Stimulated activated CD4-positive, alpha-beta T cell treated with anti-CD3 and anti-CD28 coated beads, Interleukin-12 subunit alpha, Interleukin-12 subunit beta, amount 100 ng/mL, for 4 hours (primary cell): ENCODE measurements at places on chromosomes 3 and 15.

DNA sequence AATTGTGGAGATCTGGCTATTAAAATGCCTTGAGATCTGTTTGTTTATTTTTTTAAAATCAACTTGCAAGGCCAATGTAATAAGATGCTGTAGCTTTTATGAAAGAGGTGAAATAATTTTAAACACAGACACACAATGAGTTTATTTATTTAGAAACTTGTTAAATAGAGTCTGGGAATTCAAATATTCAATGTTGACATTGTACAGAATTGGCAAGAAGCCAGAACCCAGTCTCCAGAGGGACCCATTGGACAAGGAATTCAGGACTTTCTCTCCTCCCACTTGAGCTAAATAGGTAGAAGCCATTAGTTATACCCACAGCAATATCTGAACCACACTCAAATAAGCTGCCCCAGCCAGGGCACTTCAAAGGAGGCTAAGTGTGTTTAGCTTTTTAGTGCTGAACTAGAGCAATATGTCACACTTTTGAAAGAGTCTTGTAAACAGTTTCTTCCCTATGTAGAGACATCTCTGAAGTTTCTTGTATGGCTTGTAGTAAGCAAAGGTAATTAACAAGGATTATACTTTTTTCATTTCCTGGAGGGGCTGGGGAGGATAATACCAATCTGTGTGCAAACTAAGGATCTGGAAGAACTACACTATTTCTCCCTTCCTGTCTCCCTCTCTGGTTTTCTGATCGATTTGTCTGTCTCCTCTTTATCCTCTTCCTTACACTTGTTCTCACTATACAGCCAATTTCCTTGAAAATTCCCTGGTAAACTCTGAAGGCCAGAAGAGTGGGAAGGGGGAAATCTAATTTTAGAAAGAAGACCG is 6.0 kb downstream of the MECOM start:
- no peak for DNase-seq

DNA sequence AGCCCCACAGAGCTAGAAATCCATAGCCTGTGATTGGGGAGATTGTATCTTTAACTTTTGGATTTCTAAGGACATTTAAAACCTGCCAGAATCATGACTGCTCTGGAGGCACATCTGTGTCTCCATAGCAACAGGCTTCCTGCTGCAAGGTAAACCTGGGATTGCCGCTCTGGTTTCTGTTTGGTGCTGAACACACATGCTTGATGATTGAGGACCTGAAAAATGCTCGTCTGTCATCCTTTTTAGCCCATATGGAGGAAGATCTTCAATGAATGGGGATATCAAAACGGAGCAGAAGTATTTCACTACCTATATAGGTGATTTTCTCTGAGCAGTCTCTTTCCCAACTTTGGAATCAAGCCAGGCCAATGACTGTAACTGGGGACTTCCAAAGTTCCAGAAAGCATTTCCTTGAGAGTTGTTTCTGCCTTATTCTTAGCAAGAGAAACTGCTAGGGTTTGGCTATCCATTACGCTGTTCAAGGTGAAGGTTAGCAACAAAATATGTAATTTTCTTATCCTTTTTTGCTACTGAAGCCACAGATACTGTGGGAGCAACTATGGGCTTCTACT is 96.5 kb upstream of the TNIK start:
- no peak for DNase-seq

DNA sequence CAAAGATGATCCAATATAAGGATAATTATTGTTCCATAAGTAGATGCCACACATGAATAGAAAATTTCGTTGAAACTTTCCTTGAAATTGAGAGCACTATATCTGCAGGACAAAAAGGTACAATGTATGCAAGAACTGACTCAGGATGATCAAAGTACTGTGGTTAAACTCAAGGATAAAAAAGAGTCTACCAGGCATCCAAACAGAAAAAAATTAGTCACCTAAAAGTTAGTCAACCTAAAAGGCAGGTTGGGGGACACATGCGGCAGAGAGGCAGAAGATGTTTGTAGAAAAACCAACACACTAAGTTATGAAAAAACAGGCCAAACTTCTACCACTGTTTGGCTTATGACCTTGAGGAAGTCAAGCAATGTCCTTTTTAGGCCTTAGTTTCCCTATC is 68.7 kb downstream of the GSK3B start:
- DNase-seq, result no peak

DNA sequence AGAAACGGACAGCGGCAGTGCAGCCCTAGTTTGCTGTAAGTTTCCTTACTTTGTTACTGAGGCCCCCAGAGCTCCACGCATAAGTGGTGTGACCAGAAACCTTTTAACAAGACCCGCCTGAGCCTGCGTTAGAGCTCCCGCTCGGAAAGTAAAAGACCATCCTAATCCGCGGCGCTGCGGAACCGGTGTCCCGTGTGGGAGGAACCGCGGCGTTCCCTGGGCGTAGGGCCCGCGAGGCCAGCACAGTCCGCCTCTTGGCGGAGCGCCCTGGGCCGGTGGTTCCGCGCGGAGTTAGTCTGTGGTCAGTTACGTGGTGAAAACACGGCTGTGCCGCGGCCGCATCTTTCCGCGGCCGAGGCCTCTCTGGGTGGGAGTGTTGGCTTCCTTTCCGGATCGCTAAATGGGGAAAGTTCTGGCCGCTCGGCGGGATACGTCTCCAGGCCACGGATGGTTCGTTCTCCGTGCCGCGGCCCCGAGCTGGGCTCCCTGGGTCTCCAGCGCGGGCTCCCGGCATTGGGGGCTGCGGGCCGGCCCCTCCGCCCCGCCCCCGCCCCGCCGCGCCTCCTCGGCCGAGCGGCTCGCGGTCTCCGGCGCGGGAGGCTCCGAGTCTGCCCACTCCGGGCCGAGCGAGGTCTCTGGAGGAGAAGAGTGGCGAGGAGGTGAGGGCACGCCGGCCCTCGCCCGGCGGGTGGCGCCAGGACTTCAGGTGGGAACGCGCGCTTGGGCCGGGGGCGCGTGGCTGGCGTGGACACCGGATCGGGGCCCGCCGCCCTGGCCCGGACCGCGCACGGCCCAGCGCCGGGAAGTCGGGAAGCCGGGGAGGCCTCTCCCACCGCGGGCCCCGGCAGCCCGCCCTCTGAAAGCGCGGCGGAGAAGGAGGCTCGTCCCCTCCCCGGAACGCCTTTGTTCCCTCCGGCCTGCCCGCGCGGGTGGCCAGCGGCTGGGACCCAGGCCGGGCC is 754 bp downstream of the B3GNT5 start:
- DNase-seq, result peak; percentile 29

DNA sequence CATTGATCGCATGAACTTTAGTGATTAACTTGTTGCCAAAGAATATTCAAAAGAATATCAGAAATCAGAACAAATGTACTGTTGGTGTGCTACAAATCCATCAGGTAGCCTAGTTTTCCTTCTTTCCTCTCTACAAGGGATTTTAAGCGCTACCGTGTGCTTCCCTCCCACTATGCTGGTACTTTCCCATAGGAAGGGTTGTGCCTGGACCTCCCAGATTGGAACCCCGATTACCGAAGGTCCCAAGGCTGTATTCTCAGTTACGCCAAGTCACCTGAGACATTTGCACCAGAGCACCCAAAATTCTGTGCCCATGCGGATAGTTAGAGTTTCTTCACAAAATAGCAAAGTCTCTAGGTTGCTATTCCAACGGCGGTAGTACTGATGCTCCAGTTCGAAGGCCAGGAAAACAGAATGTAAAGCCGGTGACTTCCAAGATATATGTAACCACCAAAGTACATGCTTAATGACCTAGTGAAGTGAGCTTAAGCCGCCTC is 23.4 kb upstream of the GATM start:
- no peak for DNase-seq

- peak; percentile 65 for DNase-seq
Observed at GRCh38 chr15:89760303-89761008, 9.4 kb upstream of the MESP1 start.

GRCh38 chr3:24601066-24601939 is 106.7 kb upstream of the THRB start:
- DNase-seq, result no peak

- no peak for DNase-seq
Observed at GRCh38 chr3:77859156-77859555, 819.3 kb downstream of the ROBO2 start.

DNA sequence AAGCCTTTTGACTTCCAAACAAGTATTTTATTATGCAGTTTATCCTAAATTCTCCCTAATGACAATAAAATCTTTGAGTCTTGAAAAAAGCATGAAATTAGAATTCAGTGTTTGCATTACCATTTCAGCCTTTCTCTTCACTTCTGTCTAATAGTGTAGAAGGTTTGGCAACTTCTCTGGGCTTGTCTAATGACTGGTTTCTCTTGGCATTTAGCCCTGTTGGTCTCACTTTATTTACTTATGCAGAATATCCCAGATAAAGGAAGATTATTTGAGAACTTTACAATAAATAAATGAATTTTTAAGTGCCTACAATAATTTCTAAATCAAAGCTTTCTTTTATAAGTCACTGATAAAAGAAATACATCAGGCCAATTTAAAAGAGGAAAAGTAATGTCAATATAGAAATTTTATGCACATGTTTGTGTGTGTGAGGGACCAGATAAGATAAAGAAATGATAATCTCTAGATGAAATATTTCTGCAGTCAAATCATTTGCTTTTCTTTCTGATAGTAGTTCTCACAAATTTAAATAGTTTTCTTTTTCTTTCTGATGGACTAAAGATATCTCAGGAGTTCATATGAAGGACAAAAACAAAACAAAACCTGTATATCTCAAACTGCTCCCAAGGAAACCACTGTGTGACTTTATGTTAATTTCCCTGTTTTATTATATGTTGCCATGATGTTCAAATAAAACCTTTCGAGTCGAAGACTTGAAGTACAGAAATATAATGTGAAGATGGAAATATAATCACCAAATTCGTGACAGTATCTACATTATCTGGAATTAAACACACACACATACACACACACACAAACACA is 533.1 kb upstream of the CBLB start:
- no peak for DNase-seq

DNA sequence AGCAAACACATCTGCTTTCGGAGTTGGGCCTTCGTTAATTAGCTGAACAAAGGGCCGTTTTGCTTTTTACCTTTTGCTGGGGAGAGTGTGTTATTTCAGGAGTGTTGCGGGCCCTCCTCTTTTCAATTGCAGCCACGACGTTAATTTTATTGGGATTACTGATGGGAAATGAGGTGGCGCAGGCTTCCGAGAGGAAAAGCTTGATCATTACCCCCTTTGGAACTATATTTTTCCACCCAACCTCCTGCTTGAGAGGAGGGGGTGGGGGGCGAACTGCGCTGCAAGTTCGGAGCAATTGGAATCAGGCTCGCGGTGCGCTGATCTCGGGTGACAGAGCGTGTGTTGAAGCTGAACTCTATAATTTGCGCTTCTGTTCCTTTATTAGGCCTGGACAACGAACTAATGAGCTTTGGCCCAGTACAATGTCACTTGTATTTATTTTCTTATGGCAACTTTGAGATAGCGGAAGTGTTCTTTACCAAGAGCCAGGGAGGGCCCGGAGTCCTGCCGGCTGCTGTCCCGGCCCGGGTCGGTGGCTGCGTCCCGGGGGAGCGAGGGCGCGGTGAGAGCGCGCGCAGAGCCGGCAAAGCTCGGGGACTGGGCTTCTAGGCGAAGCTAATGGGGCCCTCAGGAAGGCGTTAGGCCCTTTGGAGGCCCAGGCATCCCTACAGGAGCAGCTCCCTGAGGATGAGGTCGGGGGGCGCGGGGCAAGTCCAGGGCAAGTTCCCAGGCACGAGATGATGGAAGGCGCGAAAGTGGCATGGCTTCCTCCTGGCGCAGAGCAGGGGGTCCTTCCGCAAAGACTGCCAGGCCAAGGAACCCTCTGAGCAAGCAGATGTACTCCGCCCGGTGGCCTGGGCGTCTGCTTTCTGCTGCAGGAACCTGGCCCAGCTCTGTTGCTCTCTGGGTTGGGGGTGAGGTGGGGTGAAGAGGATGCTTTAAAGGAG is 12.9 kb downstream of the NR2F2 start:
- DNase-seq, result no peak

DNA sequence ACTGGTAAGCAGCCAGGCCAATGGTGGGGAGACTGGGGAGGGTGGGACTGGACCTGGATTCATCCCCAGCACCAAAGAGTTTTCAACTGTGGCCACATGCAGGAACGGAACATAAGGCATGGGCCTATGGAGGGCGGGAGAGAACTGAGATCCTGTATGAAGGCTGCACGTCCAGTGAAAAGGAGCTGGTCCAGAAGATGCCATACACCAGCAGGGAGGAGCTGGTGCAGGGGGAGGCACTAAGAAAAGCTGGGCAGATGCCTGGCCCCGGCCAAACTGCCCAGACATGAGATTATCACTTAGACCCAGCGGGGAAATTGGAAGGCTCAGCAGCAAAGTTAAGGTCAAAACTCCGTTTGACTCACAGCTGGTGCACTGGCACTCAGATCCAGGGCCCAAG is 58.1 kb upstream of the MCF2L2 start:
- no peak for DNase-seq
